ENCODE measurements at places on chromosomes 1 and 21.

DNA sequence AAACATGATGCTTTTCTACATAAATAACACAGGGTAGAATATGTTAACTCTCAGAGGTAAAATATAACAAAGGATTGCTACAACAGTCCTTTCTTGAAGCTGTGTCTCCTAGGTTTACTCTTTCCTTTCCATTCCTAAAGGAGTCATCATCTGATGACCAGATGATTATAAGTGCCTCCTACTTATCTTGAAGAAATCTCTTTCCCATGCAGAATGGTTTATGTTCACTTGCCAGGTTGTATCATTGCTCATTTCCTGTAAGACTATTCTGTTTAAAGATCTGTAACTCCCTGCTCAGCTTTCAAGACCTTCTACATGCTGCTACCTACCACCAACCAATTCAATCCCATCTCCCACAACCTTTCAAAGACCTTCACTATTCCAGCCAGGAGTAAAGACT lies 51.5 kb upstream of the PTCH2 start:
- DNase-seq, result no peak

DNA sequence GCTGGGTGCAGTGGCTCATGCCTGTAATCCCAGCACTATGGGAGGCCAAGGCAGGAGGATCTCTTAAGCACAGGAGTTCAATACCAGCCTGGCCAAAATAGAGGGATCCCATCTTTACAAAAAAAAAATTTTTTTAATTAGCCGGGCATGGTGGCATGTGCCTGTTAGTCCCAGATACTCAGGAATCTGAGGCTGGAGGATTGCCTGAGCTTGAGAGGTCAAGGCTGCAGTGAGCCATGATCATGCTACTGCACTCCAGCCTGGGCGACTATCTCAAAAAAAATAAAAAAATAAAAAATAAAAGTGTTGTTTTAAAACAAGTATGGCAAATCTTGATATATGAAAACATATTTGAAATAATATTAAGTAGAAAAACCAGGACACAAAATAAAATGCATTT lies 44.4 kb upstream of the CACHD1 start:
- DNase-seq, result no peak

- DNase-seq, result no peak
Observed at GRCh38 chr1:109385417-109385816, 12.3 kb downstream of the SORT1 start.

DNA sequence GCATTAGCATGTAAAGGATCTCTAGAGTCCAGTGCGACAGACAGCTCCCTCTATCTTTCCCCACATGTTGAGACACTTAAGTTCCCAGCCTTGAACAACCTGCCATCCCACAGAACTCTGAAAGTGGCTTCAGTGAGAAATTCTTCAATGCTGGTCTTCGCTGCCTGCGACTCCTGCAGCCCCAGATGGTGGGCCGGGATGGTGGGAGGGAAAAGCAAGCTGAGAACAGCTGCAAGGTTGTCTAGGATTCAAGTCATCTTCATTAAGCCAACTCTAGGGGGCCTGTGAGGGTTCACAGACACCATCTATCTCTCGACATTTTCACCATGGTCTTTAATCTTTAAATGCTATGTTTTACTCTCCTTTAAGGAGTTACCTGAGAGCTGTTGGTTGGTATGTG lies 185.5 kb upstream of the C1orf174 start:
- no peak for DNase-seq

DNA sequence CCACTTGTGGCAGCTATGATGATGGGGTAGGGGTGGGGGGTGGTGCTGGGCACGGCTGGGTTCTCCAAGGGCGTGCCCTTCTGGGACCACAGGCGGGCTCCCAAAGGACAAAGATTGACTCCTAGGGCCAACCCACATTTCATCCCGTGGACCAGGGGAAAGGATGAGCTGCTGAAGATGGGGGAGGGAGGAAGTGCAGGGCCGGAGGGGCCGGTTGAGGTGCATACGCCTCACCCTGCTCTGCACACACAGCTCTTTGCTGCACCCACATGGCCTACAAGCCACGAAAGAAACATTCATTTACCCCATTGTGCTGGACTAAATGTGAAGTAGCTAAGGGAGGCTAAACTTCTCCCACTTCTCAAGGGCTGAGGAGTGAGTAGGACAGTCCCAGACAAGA lies 34.2 kb upstream of the GNPAT start:
- DNase-seq, result no peak

- DNase-seq, result no peak
Observed at GRCh38 chr1:82759035-82759434, 958.3 kb downstream of the ADGRL2 start.

DNA sequence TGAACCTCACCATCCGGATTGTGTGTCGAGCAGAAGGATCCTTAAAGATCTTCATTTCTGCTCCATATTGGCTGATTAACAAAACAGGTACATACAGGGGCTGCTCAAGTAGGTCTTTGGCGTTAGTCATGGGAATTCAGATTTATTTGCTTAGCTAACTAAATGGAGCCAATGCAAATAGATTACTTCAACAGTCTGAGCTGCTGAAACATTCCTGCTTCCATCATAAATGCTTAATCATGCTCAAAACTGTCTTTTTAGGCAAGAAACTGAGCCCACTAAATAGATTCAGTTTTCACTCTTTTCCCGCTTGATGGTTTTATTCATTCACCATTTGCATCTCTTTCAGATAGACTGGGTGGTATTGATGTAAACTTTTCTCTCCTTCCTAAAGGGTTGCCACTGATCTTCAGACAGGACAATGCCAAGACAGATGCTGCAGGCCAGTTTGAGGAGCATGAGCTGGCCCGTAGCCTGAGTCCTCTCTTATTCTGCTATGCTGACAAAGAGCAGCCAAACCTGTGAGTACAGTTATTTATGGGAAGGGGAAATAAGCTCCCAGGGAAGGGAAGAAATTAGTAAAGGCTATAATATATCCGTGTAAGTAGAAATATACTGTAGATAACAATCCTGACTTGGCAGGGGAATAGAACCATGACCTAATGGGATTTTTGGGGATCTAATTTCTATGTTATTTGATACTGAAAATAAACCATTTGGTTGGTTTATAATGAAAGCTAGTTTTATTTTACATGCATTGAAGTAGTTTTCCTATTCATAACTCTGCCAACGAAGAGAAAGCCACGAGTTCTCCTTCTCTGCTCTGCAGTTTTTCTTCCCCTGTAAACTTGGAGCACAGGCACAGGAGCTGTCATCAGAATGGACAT lies 126.4 kb downstream of the VPS13D start:
- no peak for DNase-seq

GRCh38 chr1:3922201-3922725 lies 22.2 kb upstream of the C1orf174 start:
- DNase-seq, result no peak

GRCh38 chr21:38289705-38290485 lies 33.1 kb downstream of the KCNJ15 start:
- DNase-seq, result no peak

- no peak for DNase-seq
Observed at GRCh38 chr1:29408831-29409605, 172.7 kb downstream of the PTPRU start.

Measured in activated T-cell treated with anti-CD3 and anti-CD28 coated beads for 24 hours (primary cell).